ENCODE measurements at places on chromosomes 2 and 18. TPM values are rescaled to one million over a fixed set of nuclear protein-coding genes. Genes with fewer than 3 reads are reported as not detected.

The MYO5B gene
- 44.1 TPM for total RNA-seq

DNA sequence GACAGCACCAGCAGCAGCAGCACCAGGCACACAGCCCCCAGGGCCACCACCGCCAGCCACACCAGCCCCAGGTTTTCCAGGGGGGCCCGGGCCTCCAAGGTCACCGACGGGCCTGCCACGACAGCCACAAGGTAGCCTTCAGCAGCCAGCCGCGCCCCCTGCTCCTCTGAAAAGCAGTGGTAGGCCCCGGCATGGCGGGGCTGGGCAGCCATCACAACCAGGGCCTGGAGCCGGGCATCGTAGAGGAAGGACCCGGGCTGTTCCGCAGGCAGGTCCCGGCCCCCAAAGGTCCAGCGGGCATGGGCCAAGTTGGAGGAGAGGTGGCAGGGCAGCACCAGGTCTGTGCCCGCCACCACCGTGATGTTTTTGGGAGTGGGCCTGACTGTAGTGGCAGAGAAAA lies 3.3 kb upstream of the ANKRD39 start:
- no peak for DNase-seq

The PROKR1 gene
- total RNA-seq, result 0.12 TPM

- no peak for DNase-seq
These were observed 27.5 kb upstream of the MARCHF7 start for GRCh38 chr2:159684796-159685195.

DNA sequence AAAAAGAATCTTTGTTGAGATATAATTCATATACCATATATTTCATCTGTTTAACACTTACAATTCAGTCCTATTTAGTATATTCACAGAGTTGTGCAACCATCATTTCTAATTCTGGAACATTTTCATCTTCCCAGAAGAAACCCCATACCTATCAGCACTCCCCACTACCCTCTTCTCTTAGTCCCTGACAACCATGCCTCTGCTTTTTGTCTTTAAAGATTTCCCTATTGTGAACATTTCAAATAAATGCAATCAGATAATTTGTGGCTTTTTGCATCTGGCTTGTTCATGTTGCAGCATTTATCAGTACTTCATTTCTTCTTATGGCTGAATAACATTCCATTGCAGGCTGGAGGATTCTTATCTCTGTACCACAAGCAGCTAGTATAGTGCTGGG lies 305.9 kb upstream of the MEX3C start:
- DNase-seq, result no peak

DNA sequence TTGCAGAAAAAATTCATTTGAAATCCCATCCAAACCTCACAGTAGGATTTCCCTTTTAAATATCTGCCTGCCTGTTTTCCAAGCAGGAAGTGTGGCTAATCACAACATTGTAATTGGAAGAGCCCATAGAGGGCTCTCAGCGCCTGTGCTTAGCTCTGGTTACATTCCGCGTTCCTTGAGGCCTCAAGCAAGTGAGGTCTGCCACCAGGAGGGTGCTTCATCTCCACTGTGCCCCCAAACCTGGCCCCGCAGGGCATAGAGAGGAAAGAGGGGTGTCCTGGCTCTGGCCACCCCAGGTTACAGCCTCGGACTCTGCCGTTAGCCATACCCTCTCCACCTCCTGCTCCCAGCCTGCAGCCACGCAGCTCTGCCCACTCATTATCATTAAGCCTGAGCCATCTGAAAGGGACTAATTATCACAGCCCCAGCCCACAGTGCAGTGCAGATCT lies 214.8 kb downstream of the SP3 start:
- no peak for DNase-seq

The KCNK3 gene
- 1.2 TPM for total RNA-seq

DNA sequence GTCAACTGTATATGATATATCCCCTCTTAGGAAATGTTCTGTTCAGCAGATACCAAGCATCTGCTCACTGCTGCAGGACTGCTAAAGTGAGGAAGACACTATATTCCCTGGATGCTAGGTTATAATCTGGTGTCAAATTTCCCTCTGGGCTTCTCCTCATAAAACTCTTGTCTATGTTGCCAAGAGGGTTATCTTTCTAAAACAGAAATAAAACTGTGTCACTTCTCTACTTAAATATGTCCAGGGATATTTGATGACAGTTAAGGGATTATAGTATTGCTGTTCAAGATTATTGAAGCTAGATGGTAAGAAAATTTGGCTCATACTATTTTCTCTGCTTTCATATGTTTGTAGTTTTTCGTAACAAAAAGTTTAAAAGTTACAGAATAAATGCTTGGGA lies 30.5 kb upstream of the SNRNP27 start:
- DNase-seq, result no peak

DNA sequence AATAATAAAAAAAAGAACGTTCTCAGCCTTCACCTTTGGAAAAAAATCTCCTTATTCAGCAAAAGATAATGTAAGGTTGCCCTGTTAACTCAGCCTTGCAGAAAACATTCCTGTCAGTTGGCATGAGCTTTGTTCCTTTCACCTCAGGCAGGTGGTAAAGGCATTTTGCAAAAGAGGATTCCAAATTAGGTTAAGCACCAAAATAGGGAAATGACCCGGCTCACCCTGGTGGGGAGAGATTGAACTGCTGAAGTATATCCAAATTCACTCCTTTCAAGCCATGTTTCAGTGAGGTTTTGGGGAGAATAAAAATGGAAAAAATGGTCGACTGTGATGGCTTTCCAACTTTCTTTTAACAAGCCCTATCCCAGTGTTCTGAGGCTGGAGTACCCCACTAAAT lies 1988.8 kb upstream of the PIK3C3 start:
- DNase-seq, result no peak

GRCh38 chr2:149156971-149157740 lies 118.7 kb downstream of the LYPD6B start:
- DNase-seq, result no peak
